ENCODE measurements at places on chromosomes 4 and X. TPM values are rescaled to one million over a fixed set of nuclear protein-coding genes. Genes with fewer than 3 reads are reported as not detected.

- no peak for DNase-seq
Measured at GRCh38 chr4:30919458-30919857, 199.3 kb downstream of the PCDH7 start.

GRCh38 chr4:83150653-83151330, 36.3 kb upstream of the PLAC8 start:
- DNase-seq, result peak; percentile 87

- DNase-seq, result no peak
Measured at GRCh38 chr4:47838445-47838844, 578 bp upstream of the CORIN start.

DNA sequence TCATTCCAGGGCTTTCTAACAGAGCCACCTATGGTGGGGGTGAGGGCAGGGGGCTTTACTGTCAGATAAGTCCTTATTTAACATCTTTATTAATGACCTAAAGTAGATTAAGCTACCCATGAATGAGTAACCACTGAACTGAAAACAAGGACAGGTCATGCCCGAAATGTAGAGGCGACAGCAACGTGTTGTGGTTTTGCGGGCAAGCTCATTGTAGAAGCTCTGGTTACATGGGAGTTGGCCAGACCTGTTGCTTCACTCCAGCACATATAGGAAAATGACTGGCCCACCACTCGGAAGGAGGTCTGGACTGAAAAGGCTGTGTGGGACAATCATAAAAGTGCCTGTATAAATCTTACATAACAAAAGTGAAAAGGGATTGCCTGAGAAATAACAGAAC, 109.6 kb upstream of the NDP start:
- DNase-seq, result no peak

GRCh38 chr4:56870946-56871345, 36.8 kb upstream of the REST start:
- DNase-seq, result no peak

DNA sequence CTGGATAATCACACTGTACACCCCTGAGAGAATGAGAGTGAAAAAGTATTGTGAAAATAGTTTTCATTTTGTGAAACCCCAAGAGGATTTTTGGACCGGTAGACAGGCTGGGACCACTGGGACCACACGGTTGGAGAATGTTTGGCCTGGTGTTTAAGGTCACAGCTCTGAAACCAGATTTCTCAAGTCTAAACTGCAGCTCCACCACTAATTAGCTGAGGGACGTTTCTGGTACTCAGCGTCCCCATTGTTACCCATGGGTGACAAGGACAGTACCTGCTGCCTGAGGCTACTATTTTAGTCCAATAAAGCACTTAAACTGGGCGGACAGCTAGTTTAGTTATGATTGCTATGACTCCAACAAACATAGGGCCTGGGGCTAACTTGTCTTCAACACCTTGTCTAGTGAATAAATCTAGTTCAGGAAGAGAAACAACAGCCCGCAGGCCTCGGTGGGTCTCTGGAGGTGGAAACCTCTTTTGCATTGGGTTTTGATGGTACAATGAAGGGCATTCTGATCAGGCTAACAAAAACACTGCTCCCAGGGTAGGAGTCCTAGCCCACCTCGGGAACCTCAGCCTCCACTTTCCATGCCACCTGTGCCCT, 509 bp upstream of the USP11 start:
- DNase-seq, result peak; percentile 1

- no peak for DNase-seq
Measured at GRCh38 chr4:151786158-151786495, 25.3 kb upstream of the GATB start.

- no peak for DNase-seq
Measured at GRCh38 chr4:76307660-76308014, 1.1 kb downstream of the STBD1 start.

GRCh38 chr4:112318239-112319142, 21.3 kb downstream of the ALPK1 start:
- DNase-seq, result no peak

DNA sequence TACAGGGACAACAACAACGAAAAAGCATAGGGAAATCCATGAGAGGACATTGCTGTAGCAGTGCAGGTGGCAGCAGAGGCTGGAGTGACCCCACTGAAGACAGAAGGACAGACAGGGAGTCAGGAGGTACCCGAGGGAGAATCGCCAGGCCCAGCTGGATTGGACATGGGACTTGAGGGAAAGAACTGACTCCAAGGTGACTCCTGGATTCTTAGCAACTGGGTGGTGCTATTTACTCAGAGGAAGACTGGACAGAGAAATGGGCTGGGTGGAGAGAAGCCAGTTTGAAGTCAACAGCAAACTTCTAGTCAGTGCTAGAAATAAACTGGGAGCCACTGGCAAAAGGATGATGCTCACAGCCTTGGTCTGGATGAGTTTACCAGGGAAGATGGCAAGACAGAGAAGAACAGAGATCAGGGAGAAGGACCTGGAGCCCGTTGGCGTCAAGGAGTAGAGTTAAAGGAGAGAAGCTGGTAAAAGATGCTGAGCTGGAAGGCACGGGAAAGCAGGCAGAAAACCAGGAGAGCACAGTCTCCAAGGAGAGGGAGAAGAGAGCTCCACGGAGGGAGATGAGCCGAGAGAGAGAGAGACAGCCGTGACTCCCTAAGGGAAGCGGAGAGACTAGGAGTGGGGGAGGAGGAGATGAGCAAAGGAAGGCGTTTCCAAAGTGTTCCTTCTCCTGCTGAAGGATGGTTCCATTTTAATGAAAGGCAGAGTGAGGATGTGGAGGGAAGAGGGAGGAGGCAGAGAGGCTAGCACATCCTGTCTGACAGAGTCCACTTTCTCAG, 119.4 kb downstream of the AFAP1 start:
- DNase-seq, result no peak

- no peak for DNase-seq
Measured at GRCh38 chr4:89142691-89143669, 31.6 kb downstream of the TIGD2 start.

- DNase-seq, result no peak
Measured at GRCh38 chr4:56671373-56671772, 9.7 kb downstream of the HOPX start.

- DNase-seq, result no peak
Measured at GRCh38 chr4:10260777-10261176, 144.2 kb upstream of the WDR1 start.

GRCh38 chr4:141977433-141977832, 341.1 kb downstream of the IL15 start:
- no peak for DNase-seq

Gene RHOH
- total RNA-seq, result not detected

Gene NAA11
- total RNA-seq, result not detected

Gene NAAA
- 20.3 TPM for total RNA-seq

Gene CFP
- total RNA-seq, result 1.9 TPM

Gene CFAP47
- not detected for total RNA-seq

Gene GPR173
- 11.3 TPM for total RNA-seq

Gene RAB33A
- 0.91 TPM for total RNA-seq
